ENCODE measurements at places on chromosomes 2 and 18.
A peak's percentile ranks its signal among the peaks of the same experiment; 100 is the strongest.

DNA sequence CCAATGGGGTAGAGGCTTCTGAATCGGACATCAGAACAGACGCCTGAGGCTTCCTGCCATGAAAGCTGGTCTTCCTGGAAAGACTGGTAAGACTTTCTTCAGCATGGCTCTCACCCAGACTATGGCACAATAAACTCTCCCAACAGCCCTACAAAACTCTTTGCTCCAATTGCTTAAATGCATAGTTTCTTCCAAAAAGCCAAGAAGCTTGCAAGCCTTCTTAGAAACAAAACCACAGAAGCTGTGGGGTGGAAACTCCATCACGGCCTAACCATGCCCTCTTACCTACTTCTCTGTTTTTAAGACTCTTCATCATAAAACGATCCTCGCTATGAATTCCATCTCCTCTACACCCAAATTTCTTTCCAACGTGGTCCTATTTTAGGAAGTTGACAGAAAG lies 48.2 kb downstream of the PAX8 start:
- DNase-seq, result no peak

- no peak for DNase-seq
Measured at GRCh38 chr18:73279498-73279897, 411.7 kb upstream of the NETO1 start.

GRCh38 chr2:200812122-200813022 lies 662 bp downstream of the BZW1 start:
- DNase-seq, result peak; percentile 60

- no peak for DNase-seq
Measured at GRCh38 chr18:13161276-13161899, 57.2 kb upstream of the LDLRAD4 start.

DNA sequence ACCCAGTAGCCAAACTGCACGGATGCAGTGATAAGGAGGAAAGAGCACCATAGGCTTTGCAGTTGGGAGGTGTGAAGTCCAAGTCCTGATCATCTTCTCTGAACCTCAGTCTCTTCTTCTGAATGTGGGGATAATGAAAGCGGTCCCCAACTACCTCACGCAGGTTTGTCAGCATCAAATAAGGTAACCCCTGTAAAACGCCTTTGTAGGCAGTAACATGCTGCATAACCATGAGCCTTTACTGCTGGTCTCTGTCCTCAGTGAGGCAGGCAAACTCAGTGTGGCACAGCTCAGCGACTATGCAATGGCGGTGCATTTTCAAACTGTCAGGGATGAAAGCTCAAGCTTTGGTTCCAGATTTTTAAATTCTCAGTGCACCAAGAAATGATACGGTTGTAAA lies 46.1 kb downstream of the DNMT3A start:
- DNase-seq, result no peak

- no peak for DNase-seq
Measured at GRCh38 chr2:166895243-166895642, 7.0 kb downstream of the XIRP2 start.

GRCh38 chr2:30221531-30221930 lies 9.8 kb upstream of the LBH start:
- DNase-seq, result no peak

GRCh38 chr2:216188956-216189355 lies 79.8 kb downstream of the XRCC5 start:
- DNase-seq, result no peak

- DNase-seq, result no peak
Measured at GRCh38 chr2:199273042-199273511, 184.7 kb downstream of the SATB2 start.

- no peak for DNase-seq
Measured at GRCh38 chr2:175080479-175080878, 75.3 kb upstream of the CHN1 start.

GRCh38 chr18:13376298-13376840 lies 157.8 kb downstream of the LDLRAD4 start:
- DNase-seq, result peak; percentile 67

DNA sequence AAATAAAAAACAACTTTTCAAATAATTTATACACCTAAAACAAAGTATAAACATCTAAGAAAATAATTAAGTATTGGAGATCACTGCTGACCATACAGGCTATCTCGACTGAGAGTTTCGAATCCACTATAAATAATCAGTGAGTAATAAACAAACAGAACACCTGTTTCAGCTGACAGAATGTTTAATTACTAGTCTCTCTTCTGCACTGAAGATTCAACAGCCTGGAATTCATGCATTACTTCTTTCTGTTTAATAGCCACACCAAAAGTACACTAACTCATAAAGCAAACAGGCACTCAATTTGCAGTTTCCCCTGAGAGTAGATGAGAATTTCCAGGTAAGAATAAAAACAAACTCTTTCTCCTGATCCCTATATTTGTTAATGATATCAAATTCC lies 138.5 kb downstream of the RBMS1 start:
- no peak for DNase-seq

- no peak for DNase-seq
Measured at GRCh38 chr18:13550418-13551304, 175.7 kb downstream of the FAM210A start.

- DNase-seq, result no peak
Measured at GRCh38 chr2:188600536-188601210, 309.0 kb downstream of the GULP1 start.

- no peak for DNase-seq
Measured at GRCh38 chr18:51077217-51077616, 47.2 kb downstream of the SMAD4 start.

GRCh38 chr18:57697426-57697825 lies 75.8 kb upstream of the NARS1 start:
- DNase-seq, result no peak

DNA sequence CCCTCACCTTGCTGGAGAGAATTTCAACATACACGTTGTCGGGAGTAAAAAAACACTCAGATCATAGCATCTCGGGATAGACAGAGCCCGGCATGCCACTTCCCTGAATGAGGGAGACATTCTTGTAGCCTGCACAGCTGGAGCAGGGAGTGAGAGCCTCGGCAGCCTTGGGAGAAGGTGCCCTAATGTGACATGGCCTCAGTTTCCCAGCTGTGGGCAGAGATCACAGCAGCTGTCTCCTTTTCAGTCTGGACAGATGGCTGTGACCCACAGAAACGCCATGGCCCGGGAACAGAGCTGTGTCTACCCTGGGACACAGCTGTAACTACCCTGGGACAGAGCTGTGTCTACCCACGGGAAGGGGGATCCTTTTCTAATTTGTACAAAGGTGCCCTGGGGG lies 55.9 kb downstream of the HS1BP3 start:
- DNase-seq, result no peak

DNA sequence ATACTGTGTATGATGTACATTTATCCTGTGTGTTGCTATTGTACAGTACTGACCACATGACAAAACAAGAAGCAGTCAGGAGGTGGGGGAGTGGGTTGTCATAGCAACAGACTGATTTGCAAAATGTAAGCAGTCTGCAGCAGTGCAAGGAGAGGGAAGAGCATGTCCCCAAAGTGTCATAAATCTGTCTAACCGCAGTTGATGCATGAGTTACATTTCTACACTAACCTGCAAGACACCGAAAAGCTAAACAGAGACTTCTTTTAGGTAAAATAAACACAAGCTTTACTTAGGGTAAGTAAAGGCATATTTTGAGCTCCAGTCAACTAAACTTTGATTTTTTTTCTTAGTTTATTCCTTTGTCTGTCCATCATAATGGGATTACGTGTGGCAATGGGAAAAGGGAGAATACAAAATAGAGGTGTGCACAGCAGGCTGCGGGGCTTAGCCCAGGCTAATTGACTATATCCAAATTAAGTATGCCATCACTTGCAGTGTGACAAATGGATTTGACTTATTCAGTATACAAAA lies 134.5 kb downstream of the MEIS1 start:
- DNase-seq, result no peak

DNA sequence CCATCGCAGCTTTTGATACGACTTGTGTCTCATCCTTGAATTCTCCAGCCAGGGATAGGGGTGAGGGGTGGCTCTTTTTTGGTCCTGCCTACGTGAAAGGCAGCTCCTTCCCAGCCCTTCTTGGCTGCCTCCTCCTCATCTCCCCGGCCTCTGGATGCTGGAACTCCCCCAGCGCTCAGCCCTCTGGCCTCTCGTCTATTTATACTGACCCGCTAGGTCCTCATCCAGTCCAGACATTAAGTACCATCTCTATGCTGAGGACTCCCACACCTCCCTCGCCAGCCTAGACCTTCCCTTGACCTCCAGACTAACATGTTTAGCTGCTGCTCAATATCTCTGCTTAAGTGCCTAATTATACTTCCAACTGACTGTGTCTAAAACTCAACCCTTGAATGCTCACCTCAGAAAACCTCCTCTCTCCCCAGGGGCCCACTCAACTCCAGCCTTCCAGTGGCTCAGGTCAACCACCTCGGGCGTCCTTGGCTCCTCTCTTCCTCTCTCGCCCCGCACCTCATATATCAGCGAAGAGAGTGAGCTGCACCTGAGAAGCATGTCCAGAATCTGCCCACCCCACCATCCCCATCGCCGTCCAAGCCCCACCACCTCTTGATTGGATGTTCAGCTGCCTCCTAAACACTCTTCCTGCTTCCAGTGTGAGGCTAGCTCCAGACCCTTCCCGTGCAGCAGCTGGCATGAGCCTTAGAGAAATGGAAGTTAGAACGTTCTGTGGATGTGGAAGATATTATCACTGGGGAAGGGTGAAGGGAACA lies 34.8 kb downstream of the TOGARAM2 start:
- no peak for DNase-seq

DNA sequence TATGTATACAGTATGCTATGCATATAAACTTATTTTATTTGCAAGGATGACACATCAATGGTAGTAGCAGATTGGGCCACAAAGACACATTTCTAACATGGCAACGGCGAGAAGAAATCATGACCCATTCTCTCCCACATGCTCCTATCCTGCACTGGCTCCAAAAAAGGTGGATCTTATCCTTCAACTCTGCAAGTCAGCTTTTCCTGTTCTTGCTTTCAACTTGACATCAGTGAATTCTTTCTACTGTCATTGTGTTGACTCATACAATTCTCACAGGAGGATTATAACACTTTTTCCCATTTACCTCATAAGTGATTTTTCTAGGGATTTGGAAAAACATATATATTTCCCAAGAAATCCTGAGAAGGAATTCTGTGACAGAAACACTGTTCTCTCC lies 53.1 kb downstream of the ACVR1 start:
- no peak for DNase-seq

GRCh38 chr2:96320728-96321622 lies 4.1 kb upstream of the ITPRIPL1 start:
- DNase-seq, result no peak

DNA sequence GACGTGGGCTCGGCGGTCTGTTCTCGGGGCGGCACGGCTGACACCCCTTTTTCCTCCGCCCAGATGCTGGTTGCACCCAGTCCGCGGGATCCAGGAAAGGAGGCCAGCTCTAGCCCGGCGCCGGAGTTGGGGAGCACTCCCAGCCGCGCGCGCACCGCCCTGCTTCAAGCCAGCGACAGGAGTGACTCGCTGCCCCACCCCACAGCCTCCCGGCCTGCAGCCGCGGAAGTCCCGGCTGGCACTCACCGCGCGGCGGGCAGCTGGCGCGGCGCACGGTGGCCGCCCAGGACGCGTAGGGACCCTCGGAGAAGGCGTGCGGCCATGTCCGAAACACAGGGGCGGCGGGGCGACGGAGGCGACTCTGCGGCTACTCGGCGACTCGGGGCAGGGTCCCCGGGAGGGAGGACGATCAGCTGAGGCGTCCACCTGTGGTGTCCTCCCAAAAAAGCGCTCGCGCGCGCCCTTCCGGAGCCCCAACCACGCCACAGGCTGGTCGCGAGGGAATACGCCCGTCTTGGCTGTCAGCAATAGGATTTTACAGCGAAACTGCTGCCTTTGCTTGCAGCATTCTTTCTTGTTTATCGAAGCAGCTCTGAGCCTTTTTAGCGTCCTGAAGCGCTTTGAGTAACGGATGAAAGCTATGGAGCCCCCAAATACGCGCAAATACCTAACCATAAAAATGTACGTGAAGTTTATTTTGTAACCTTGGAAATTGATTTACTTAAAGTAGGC lies at the start of gene ACADL:
Gene ACADL, minus strand, starts transcription at position 507 of the 732 bp plus-strand sequence. Its CDS starts 184 bp downstream, at position 323.
- no peak for DNase-seq

- DNase-seq, result no peak
Measured at GRCh38 chr18:10842861-10843260, 306.5 kb downstream of the PIEZO2 start.
